OCI-LY7 (cell line): ENCODE measurements at places on chromosomes 5 and 9.

DNA sequence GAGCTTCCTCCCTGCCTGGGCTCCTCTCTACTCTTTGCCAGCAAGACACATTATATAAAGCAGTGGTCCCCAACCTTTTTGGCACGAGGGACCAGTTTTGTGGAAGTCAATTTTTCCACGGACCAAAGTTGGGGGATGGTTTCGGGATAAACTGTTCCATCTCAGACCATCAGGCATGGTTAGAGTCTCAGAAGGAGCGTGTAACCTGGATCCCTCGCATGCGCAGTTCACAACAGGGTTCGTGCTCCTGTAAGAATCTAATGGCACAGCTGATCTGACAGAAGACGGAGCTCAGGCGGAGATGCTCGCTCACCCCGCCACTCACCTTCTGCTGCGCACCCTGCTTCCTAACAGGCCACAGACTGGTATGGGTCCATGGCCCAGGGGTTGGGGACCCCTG, 142.8 kb downstream of the LIFR start:
- DNase-seq, result no peak

GRCh38 chr5:115480271-115480670, 64.3 kb downstream of the FEM1C start:
- no peak for DNase-seq

GRCh38 chr9:125509476-125509875, 197.5 kb downstream of the MAPKAP1 start:
- DNase-seq, result no peak

GRCh38 chr5:145976431-145977155, 40.2 kb downstream of the SH3RF2 start:
- DNase-seq, result no peak

- no peak for DNase-seq
Measured at GRCh38 chr5:139955616-139956273, 87.4 kb downstream of the NRG2 start.

DNA sequence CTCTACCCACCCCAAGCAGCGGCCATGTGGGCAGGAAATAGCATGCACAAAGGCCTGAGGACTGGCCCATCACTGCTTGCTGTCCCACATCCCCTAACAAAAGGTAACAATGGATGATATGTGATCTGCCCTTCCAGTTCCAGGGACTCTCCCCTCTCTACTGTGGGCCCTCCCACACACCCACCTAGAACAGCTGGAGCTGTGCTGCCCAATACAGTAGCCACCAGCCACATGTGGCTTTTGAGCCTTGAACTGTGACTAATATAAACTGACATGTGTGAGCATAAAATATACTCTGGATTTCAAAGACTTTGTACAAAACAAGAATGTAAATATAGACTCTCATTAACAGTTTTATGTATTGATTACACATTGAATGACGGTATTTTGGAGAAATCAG, 78.1 kb downstream of the C5orf15 start:
- DNase-seq, result no peak

DNA sequence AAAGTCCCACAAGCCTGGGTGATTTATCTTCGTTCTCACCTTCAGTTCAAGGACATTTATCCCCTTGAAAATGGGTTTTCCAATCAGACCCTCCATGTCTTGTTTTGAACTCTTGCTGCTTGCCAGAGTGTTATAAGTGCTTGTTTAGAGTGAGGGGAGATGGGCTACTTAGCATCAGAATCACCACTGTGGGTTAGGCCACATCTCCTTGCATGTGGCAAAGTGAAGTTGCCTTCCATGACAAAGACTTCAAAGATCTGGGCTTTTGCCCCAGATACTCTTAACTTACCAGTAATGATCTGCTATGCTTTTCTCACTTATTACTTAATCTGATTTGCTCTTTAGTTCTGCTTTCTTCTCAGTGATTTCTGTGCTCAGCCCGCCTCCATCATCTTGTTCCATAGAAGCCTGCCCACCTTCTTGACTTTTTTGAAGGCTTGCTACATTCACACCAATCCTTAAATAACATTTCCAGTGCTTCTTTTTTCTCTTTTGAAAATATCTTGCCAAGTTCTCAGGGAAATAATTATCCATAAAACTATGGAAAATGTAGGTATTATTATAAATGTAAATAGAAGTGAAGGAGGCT, 39.0 kb downstream of the GPR21 start:
- no peak for DNase-seq

GRCh38 chr5:109324931-109325330, 84.8 kb downstream of the PJA2 start:
- no peak for DNase-seq

DNA sequence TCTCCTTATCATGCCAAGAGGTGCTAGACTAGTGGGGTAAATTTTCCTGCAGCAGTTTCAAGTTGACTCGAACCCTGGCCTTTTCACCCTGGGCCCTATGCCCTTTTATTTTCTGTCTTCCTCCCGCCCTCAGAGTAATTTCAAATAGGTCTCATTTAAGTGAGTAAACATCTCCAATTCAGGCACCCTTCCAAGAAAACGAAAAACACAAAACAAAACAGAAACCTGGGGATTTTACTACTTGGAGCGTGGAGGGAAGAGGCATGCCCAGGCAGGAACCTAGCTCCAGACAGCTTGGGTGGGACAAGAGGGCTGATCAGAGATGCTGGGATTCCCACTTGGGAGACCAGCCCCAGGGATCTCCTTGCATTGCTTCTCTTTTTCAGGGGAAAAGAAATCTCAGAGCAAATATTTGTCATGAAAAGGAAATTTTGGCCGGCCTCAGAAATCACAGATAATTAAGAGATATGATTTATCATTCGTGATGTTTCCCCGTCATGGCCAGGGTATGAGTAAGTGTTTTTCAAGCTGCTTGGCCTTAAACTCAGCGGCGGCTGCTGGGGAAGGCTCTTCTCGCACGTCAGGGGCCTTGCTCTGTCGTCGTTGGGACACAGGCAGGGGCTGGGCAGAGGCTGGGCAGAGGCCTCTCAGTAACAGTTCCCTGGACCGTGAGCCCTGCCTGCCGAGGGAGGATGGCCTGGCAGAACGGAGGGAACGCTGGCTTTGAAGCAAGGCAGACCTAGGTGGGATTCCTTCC, 248.6 kb upstream of the KLF4 start:
- DNase-seq, result no peak

GRCh38 chr5:88269222-88269771, 652 bp upstream of the TMEM161B start:
- DNase-seq, result peak; percentile 46

DNA sequence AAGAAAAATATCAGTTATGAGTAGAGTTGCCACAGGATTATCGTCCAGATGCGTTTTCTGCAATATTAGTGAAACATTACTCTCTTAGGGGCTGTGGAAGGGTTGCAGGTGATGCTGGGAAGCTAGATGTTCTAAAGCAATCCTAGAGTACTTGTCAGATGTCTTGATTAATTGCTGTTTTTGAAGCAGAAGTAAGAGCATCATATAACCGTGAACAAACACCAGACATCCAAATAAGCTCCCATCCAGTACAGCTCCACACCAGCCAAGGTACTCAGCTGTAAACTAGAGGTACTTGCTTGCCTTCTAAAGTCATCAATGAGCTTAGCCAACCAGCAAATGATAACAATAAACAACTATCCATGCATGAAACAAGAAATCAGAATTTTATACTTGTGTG, 131.1 kb downstream of the ST8SIA4 start:
- DNase-seq, result no peak

DNA sequence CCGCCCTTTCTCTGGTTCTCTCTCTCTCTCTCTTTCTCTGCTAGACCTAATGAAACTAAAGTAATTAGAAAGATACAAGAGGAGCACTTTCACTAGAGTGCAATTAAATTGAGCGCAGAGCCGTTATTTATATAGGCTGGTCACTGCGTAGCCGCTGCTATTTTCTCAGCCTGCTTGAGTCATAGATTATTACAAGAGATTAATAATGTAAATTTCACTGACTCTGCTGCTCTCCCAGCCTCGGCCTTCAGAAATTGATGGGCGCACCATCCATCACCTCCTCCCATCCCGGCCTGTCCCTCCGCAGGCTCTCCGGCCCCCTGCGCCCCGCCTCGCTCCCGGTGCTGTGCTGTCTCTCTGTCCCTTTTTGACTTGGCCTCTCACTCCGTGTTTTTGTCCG, 268.0 kb upstream of the MVB12B start:
- DNase-seq, result no peak

DNA sequence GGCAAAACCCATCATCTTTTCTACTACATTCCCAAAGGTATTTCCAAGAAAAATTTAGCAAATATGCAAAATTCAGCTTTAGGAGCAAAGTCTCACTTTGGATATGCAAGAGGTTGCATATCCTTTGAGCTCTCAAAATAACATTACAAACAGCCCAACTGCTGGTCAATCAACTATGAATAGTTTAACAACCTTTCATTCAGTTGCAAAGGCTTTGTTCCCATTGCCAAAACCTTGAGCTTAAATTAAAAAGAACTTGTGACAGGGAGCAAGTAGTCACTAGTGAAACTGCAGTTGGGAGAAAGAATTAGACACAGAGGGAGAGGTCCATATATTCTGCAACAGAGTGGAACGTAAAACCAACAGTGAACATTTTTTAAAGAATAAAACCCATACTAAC, 8.8 kb downstream of the ZNF608 start:
- DNase-seq, result no peak

DNA sequence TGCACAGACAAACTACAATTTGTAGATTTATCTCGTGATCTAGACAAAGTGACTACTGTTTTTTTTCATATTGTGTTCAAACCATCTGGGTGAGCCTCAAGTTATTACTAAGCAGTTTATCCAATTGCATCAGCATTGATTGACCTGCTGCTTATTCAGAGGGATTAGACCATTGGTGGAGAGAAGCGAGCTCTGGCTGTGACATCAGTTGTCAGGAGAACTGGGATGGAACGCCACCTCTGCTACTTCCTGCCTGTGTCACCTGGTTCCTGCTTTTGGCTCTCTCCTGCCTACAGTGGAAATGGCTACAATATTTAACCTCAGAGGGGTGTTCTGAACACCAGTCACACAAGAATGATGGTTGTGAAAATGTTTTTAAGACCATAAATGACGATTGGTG, 12.1 kb downstream of the NR4A3 start:
- peak; percentile 48 for DNase-seq

- peak; percentile 82 for DNase-seq
Measured at GRCh38 chr9:129143031-129143927, 32.1 kb downstream of the PTPA start.

GRCh38 chr5:119238265-119239118, 117.3 kb upstream of the TNFAIP8 start:
- DNase-seq, result no peak

DNA sequence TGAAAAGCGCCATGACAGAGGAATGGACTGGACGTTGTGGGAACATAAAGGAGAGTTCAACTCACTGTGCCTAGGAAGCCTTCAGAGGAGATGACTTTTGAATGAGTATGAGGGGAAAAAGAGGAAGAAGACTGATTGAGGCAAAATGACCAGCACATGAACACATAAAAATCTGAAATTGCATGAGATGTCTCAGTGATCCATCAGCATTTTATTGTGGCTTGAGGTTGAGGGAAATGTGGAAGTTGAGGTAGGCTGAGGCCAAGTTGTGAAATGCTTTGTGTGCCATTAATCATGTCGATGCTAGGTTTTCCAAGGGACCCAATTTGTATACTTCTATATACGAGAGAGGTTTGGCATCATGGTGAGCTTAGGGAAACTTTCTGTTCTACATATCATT, 140.9 kb upstream of the TLX3 start:
- DNase-seq, result no peak

DNA sequence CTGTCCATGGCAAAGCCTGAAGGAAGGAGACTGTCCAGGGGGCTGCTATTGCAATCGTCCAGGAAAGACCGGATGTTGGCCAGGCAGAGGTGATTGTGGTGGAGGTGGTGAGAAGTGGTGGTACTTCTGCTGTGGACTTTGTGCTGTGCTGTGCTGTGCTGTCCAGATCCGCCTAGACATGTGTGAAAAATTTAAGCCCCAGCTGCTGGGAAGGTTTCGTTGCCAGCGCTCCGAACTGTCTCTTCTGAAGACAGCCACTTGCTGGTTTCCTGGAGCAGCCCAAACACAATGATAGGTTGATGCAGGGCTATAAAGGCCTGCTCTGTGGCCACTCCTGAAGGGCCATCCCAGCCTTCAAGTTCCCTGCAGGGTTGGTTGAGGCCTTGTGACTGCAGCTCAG, 223.0 kb upstream of the MPDZ start:
- DNase-seq, result no peak

DNA sequence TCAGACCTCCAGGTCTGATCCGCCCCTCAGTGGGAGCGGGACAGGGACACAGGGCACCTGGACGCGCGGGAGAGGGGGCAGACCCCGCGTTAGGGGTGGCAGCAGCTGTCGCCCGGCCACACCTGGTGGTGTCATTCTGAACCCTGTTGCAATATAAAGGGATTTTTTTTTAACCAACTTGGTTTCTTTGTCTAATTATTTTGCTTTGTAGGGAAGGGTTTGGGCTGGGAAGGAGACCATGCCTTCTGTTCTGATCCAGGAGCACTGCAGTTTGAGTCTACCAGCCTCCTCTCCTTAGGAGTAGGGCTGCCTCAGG, 10.9 kb upstream of the ASS1 start:
- no peak for DNase-seq

- DNase-seq, result no peak
Measured at GRCh38 chr5:16665601-16666000, 48.8 kb upstream of the RETREG1 start.

- no peak for DNase-seq
Measured at GRCh38 chr9:93024986-93025630, 33.4 kb upstream of the SUSD3 start.

DNA sequence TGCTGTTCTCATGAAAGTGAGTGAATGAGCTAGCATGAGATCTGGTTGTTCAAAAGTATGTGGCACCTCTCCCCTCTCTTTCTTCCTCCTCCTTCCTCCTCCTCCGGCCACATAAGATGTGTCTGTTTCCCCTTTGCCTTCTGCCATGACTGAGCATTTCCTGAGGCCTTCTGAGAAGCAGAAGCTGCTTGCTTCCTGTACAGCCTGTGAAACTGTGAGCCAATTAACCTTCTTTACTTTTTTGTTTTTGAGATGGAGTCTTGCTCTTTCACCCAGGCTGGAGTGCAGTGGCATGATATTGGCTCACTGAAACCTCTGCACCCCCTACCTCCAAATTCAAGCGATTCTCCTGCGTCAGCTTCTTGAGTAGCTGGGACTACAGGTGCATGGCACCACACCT, 6.1 kb downstream of the S100Z start:
- peak; percentile 65 for DNase-seq

GRCh38 chr9:5040730-5041389, 55.8 kb downstream of the JAK2 start:
- DNase-seq, result no peak

DNA sequence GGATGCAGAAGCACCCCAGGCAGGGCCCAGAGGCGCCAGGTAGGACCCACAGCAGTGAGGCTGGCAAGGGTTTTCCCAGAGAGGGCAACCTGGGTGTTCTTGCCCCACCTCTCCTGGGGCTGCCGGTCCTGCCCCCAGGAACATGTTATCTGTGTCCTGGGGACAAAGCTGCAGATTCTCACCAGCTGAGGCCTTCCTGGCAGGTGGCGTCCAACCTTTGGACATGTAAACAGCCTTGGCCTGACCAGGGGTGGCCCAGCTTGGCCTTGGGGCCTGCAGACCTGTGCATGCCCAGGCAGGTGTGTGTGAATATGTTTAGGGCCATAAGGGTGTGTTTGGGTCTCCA, 101.8 kb upstream of the LARP1 start:
- no peak for DNase-seq
